ENCODE measurements at places on chromosomes 3 and 15. TPM values are rescaled to one million over a fixed set of nuclear protein-coding genes. Genes with fewer than 3 reads are reported as not detected.

HTR3E gene
- polyA plus RNA-seq = not detected

SPINK8 gene
- polyA plus RNA-seq = not detected

CAV3 gene
- polyA plus RNA-seq = not detected

GNB4 gene
- polyA plus RNA-seq = 0.16 TPM

CHMP2B gene
- polyA plus RNA-seq = 55.6 TPM

DNA sequence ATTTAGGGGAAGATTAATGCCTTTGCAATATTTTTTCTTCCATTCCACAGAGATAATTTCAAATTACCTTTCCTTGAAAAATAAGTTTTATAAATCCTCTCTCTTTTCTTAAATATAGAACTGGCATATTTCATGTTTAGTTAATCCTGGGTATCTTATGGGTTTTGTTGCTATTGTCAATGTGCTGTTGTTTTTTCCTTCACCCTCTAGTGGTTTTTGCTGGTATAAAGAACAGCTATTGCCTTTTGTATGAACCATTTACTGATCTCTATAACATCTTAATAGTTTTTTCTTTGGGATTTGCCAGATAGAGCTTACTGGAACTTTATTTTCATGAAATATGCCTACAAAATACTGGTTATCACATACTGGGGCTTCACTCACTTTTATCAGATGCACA, 359.6 kb upstream of the DPPA4 start:
- no peaks in the 10 kb centered on the region for H3K36me3 ChIP-seq
- DNase-seq = no peak

GRCh38 chr3:62965311-62965710, 90.1 kb upstream of the CADPS start:
- H3K27ac ChIP-seq = no peak overlapping the region
- no peaks in the 10 kb centered on the region for H3K36me3 ChIP-seq
- no peaks in the 10 kb centered on the region for H3K27me3 ChIP-seq
- no peak overlapping the region for H3K4me3 ChIP-seq
- no peaks in the 10 kb centered on the region for H3K4me1 ChIP-seq

GRCh38 chr15:92809880-92810361, 90.2 kb upstream of the CHD2 start:
- no peaks in the 10 kb centered on the region for H3K27me3 ChIP-seq
- no peaks in the 10 kb centered on the region for H3K36me3 ChIP-seq
- H3K4me1 ChIP-seq = peaks cover 59% of the 10 kb centered on the region

DNA sequence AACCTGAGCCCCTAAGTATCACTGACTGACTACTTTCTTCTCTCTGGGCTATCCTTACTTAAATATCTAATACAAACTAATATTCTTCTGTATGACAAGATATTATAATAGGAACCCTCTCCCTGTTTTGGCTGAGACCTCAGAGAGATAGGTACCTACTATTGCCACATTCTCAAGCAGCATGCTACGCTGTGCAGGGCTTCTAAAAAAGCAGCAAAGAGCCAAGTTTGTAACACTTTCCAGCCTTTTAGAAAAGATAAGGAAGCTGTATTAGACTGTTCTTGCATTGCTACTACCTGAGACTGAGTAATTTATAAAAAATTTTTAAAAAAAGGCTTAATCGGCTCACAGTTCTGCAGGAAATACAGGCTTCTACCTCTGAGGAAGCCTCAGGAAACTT, 126.8 kb upstream of the ABI3BP start:
- DNase-seq = no peak
- H3K27ac ChIP-seq = no peak overlapping the region
- no peaks in the 10 kb centered on the region for H3K27me3 ChIP-seq

DNA sequence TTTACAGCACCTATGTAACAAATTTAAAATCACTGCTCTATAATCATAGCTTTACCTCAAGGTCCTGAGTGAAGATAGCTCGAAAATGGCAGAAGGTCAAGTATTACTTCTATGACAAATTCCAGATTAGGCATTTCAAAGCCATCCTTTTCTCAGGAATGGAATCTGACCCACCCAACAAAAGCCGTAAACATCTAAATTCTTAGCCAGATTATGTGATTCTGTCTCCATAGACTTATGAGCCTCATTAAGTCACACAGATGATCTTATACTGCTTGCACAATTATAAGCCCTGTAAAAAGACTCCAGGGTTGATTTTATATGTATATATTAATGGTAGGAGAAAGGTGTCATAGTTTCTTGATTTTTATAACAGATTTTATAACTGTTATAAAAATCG, 56.9 kb downstream of the CEP152 start:
- H3K4me3 ChIP-seq = no peak overlapping the region
- no peak overlapping the region for H3K27ac ChIP-seq
- no peak for DNase-seq
- H3K27me3 ChIP-seq = no peaks in the 10 kb centered on the region
- no peaks in the 10 kb centered on the region for H3K36me3 ChIP-seq

DNA sequence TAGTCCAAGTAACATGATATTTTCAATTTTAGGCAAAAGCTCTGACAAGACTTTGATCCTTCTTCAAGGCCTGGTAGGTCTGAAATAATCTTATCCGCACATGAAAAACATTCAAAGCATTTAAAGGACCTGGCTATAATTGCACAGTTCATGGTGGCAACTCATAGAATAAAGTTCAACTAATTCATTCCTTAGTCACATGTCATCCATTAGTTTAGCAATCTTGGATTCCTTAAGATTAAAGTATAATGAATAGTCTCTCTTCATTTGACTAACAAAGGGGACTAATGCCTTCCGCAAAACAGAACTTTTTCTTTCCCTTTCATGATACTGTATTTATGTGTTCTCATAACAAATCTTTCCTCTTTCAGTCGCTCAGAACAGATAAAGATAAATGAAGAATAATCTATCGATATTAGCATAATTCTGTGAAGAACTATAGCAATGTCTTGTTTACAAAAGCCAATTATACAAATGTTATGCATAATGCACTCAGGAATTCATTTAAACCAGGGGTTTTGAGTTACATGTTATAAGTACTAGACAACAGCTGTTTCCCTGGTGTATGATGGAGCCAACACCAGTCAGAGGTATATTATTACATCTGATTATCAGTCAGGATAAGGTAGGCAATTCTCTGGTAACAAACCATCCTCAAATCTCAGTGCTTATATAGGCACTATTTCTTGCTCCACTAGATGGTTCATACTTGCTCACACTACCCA, 172.5 kb downstream of the POTEB3 start:
- no peak overlapping the region for H3K4me3 ChIP-seq
- no peaks in the 10 kb centered on the region for H3K27me3 ChIP-seq
- DNase-seq = no peak
- H3K4me1 ChIP-seq = no peaks in the 10 kb centered on the region
- H3K27ac ChIP-seq = no peak overlapping the region
- no peaks in the 10 kb centered on the region for H3K36me3 ChIP-seq

- H3K27me3 ChIP-seq = no peaks in the 10 kb centered on the region
- no peaks in the 10 kb centered on the region for H3K4me1 ChIP-seq
- H3K36me3 ChIP-seq = peaks cover 4% of the 10 kb centered on the region
- H3K27ac ChIP-seq = no peak overlapping the region
- no peak for DNase-seq
- H3K4me3 ChIP-seq = no peak overlapping the region
Measured at GRCh38 chr3:11567516-11568467, 75.9 kb downstream of the VGLL4 start.

DNA sequence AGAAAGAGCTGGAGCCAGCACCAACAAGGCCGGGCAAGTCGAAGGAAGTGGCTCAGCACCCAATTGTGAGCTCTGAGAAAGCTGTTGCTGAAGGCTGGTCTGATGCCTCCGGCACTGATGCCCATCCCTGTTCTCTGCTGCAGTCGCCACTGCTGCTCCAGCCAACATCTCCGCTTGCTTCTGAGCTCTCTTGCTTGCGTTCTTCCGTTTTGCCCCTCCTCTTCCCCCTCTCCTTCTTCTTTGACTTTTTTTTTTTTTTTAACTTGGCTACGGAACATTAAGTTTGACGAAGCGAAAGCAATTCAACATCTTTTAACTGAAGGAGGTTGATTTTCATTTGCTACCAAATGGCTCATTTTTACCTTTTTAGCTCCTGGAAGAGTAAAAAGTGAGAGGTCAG, 442.9 kb downstream of the MCTP2 start:
- H3K27me3 ChIP-seq = no peaks in the 10 kb centered on the region
- H3K27ac ChIP-seq = no peak overlapping the region
- no peaks in the 10 kb centered on the region for H3K36me3 ChIP-seq
- DNase-seq = no peak
- no peaks in the 10 kb centered on the region for H3K4me1 ChIP-seq

- no peaks in the 10 kb centered on the region for H3K4me1 ChIP-seq
- H3K36me3 ChIP-seq = no peaks in the 10 kb centered on the region
- H3K27ac ChIP-seq = no peak overlapping the region
- no peaks in the 10 kb centered on the region for H3K27me3 ChIP-seq
Measured at GRCh38 chr15:36183201-36183600, 396.2 kb upstream of the CDIN1 start.

DNA sequence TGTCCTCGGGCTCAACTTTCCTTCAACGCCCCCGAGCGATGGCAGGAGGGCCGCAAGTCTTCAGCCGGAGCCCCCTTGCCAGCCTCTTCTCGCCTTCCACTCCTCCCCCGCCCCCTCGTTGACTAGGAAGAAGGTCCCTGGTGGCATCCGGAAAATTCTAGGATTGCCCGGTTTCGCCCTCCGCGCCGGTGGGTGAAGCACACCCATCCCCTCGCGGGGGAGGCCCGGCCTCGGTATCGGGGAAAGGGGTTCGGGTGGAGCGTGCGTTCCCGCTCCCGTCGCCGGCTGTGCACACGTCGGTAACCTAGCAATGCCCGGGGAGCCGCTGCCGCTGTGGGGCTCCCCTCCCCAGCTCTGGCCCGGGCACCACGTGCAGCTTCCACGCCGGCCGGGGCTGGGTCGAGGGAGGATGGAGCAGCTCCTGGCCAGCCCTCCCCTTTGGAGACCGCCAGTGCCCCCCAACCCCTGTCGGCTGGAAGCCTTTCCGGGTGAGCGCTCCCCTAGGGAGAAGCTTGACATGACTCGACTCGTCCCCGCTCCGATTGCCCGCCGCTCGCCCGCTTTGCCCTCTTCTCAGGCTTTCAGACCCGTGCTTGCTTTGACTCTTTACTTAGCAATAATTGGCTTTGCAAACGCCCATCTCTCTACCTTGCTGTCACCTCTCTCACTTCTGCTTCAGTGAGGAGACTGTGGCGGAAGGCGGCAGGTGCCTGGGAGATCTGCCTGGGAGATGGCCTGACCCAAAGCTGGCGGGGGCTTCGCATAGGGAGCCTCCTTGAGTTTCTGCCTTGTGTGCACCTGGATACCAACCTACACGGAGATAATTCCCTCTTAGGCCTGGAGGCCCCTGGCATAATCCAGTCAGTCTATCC, 1.3 kb downstream of the CACNA1D start:
- peaks cover 9% of the 10 kb centered on the region for H3K27me3 ChIP-seq
- no peaks in the 10 kb centered on the region for H3K36me3 ChIP-seq
- DNase-seq = no peak
- H3K27ac ChIP-seq = no peak overlapping the region

GRCh38 chr3:34248352-34248751, 449.9 kb downstream of the PDCD6IP start:
- H3K4me3 ChIP-seq = no peak overlapping the region
- no peaks in the 10 kb centered on the region for H3K27me3 ChIP-seq
- no peaks in the 10 kb centered on the region for H3K36me3 ChIP-seq
- H3K4me1 ChIP-seq = no peaks in the 10 kb centered on the region
- DNase-seq = no peak
